ENCODE measurements at places on chromosomes 6 and 20. TPM values are rescaled to one million over a fixed set of nuclear protein-coding genes. Genes with fewer than 3 reads are reported as not detected.

Gene SCGN
- not detected for total RNA-seq

Gene MATN4
- total RNA-seq = under 0.01 TPM

Gene PERP
- total RNA-seq = 12.8 TPM

Gene LST1
- not detected for total RNA-seq

Gene TMC2
- under 0.01 TPM for total RNA-seq

Gene PYGB
- total RNA-seq = 81.7 TPM

Gene WFDC10B
- total RNA-seq = not detected

Gene RAE1
- 22.9 TPM for total RNA-seq

DNA sequence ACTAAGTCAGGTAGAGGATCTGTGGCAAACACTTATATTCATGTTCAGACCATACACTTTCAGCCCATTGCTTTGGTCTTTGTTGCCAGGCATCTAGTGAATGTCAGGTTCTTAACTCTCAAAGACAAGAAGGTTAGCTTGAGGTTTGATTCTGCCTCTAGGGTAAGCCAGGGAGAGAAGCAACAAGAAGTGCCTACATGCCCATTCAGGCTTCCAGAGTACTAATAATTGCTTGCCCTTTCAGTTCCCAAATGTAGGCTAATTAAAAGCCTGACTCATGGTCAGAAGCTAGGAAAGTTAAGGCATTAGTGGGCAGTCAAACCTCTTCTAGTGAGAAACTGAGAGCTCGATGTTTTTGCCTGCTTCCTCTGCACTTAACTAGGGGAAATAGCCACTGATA is 492.4 kb downstream of the PKHD1 start:
- H3K27me3 ChIP-seq = no peaks in the 10 kb centered on the region
- H3K4me3 ChIP-seq = no peak overlapping the region
- H3K27ac ChIP-seq = no peak overlapping the region
- no peaks in the 10 kb centered on the region for H3K36me3 ChIP-seq
- DNase-seq = no peak

DNA sequence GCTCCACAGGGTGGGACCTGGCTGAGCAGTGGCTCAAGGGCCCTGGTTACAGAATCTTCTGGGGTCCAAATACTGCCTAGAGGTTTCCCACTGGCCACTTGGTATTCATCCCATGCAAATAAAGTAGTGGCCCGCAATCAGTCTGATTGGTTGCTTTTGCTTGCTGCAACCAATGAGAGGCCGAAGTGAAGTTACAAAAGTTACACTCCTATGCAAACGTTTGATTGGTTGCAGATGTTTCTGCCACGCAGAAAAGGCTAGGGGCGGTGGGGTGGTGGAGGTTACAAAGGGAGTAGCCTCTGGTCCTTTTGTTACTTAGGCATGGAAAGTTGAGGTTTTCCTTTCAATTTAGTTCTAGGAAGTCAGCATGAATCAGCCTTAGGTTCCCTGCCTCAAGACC is 3.6 kb upstream of the NHLRC1 start:
- no peak overlapping the region for H3K4me3 ChIP-seq
- no peaks in the 10 kb centered on the region for H3K27me3 ChIP-seq
- H3K4me1 ChIP-seq = peaks cover 4% of the 10 kb centered on the region

DNA sequence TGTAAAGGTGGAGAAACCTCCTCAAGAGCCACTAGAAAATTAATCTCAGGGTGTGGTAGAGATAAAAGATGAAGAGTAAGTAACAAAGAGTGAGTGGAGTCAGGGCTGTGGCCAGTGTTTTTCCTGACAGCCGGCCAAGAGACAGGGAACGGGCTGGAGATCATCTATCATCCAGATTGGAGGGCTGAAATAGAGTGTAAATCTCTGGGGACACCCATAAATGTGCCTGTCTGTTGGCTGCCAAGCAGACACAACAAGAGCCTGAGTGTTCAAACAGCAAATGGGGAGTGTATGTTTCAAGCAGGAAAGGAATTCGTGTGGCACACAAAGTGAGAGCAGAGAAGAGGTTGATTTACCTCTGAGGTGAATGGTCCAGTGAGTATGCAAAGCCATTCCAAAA is 326.4 kb upstream of the KHDRBS2 start:
- no peaks in the 10 kb centered on the region for H3K36me3 ChIP-seq
- H3K27ac ChIP-seq = no peak overlapping the region
- no peak overlapping the region for H3K4me3 ChIP-seq
- DNase-seq = no peak

DNA sequence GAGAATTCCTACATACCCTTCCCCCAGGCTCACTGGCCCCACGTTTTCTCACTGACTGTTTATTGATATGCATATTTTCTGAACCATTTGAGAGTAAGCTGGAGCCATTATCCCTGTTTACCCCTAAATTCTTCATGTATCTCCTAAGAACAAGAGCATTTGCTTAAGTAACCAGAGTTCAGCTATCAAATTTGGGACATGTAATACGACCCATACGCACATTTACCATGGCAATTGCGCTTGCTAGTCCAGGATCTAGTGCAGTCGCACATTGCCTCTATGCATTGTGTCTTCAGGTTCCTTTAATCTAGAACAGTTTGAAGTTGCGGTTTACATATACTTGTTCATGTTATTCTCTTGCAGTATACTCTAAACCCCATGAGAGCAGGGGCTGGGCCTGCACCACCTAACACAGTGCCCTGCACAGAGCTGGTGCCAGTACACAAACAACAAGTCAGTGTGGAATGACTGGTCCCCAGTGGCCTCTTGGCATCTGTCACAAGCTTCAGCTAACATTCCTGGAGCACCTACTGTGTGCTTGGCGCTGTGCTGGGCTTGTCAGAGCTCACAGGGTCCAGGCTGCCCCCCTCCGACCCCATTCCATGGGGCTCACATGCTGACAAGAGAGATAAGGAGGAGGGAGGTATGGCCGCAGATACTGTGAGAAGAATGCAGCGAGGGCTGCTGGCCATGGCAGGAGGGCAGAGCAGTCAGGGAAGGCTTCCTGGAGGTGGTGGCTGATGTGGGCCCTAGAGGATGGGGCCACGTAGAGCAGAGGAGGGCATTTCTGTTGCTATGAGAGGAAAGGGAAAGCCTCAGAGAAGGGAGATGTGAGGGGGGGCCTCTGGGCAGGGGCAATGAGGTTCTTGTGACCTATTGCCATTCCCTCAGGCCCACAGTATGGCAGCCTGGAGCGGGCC is 28.1 kb downstream of the SPDEF start:
- no peak overlapping the region for H3K27ac ChIP-seq
- H3K36me3 ChIP-seq = no peaks in the 10 kb centered on the region
- DNase-seq = no peak
- no peaks in the 10 kb centered on the region for H3K4me1 ChIP-seq
- peaks cover 8% of the 10 kb centered on the region for H3K27me3 ChIP-seq

DNA sequence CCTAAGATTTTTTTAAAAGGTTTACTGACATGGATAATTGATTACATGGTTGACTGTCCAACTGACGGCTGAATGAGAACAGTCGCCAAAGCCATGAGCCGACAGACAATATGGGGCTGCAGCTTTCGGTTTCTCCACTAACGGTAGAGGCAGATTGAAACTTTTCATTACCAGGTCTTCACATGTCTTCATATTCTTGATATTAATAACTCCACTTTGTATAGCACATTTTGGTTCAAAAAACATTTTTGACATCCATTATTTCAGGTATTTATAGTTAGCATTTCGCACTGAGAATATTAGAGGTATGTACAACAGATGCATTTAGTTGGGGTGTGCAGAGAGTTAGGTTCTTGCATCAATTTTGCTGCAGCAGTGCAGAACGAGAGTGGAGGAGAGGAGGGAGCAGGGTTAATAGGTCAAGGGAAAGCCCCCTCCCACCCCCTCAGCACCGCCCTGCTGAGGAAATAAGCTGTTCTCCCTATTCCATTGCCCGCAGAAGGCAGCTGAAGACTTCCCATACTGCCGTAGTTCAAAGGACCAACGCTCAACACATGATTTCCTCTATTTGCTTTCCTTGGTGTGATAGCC is 73.6 kb upstream of the ADTRP start:
- H3K27me3 ChIP-seq = no peaks in the 10 kb centered on the region
- no peak for DNase-seq
- H3K4me1 ChIP-seq = peaks cover 6% of the 10 kb centered on the region
- no peak overlapping the region for H3K27ac ChIP-seq
- no peak overlapping the region for H3K4me3 ChIP-seq
- H3K36me3 ChIP-seq = no peaks in the 10 kb centered on the region

DNA sequence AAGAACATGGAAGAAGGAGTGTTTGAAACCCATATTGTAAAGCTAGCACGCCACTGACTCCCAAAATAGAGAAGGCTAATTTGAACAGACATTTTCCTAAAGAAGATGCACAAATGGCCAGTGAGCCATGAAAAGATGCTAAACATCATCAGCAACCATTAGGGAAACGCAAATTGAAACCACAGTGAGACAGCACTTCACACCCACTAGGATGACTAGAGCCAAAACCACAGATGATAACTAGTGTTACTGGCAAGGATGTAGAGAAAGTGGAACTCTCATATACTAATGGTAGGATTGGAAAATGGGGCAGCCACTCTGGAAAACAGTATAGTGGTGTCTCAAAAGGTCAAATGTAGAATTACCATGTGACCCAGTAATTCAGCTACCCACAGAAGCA is 58.2 kb downstream of the BMP7 start:
- DNase-seq = peak; percentile 84
- no peak overlapping the region for H3K27ac ChIP-seq
- no peak overlapping the region for H3K4me3 ChIP-seq

DNA sequence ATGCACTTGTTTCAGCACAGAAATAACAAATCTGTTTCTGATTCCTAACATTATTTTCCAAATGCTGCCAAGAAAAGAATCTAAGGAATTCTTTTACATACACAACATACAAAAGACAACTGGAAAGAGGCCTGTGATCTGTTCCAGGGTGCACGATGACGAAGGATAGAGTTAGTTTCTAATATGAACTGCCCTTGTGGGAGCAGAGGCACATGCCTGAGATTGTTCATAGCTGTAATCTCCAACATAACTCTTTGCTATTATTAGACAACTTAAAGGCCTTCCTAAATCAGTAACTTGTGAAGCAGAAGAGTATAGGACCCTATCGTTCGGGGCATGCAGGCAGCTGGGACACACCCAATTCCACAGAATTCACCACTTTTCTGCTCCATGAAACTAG is 41.2 kb upstream of the NHSL1 start:
- H3K4me1 ChIP-seq = peaks cover 31% of the 10 kb centered on the region
- DNase-seq = peak; percentile 88
- H3K4me3 ChIP-seq = no peak overlapping the region

DNA sequence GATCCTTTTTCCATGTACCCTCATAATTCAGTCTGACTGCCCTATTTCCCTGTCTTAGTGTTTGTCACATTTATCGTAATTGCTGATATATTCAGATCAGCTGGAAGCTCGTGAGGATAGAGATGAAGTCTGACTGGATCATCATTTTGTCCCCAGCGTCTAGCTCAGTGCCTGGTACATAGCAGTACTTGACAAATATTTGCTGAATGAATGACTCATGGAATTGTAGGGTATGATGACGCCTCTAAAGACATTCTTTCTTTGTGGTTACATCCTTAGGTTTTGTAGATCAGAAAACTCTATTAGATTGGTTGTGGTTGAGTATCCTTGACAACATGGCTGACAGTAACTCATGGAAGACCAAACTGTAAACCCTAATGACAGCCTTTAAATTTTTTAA is 68.9 kb downstream of the MTHFD1L start:
- peaks cover 10% of the 10 kb centered on the region for H3K4me1 ChIP-seq
- H3K27me3 ChIP-seq = no peaks in the 10 kb centered on the region
- H3K36me3 ChIP-seq = peaks cover 9% of the 10 kb centered on the region

GRCh38 chr6:97586344-97586743 is 303.3 kb upstream of the MMS22L start:
- H3K4me3 ChIP-seq = no peak overlapping the region
- peak; percentile 43 for DNase-seq
- H3K27me3 ChIP-seq = no peaks in the 10 kb centered on the region
- no peak overlapping the region for H3K27ac ChIP-seq
- no peaks in the 10 kb centered on the region for H3K36me3 ChIP-seq
